ENCODE measurements at places on chromosomes 1 and 21.

DNA sequence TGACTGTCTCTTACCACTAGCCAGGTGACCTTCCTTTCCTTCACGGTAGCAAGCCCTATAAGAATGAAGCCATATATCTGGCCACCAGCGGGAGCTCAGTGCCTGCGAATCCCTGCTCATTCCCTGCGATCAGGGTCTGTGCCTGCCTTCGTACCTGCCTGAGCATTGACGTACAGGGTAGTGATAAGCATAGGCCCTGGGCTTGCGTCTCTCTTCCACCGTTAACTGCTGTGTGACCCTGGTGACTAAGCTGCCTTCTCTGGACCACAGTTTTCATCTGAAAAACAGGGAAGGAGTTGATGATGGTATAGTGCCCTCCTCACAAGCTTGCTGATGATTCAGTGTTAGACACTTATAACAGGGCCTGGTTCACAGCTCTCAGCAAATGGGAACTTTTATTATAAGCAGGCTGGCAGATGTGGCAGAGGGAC is 4.1 kb downstream of the ZC3H12A start:
- peak; percentile 52 for DNase-seq

GRCh38 chr1:196951711-196952394 is 8.3 kb downstream of the CFHR2 start:
- no peak for DNase-seq

- DNase-seq: no peak
These were observed 338.7 kb downstream of the SIPA1L2 start for GRCh38 chr1:232291261-232291660.

DNA sequence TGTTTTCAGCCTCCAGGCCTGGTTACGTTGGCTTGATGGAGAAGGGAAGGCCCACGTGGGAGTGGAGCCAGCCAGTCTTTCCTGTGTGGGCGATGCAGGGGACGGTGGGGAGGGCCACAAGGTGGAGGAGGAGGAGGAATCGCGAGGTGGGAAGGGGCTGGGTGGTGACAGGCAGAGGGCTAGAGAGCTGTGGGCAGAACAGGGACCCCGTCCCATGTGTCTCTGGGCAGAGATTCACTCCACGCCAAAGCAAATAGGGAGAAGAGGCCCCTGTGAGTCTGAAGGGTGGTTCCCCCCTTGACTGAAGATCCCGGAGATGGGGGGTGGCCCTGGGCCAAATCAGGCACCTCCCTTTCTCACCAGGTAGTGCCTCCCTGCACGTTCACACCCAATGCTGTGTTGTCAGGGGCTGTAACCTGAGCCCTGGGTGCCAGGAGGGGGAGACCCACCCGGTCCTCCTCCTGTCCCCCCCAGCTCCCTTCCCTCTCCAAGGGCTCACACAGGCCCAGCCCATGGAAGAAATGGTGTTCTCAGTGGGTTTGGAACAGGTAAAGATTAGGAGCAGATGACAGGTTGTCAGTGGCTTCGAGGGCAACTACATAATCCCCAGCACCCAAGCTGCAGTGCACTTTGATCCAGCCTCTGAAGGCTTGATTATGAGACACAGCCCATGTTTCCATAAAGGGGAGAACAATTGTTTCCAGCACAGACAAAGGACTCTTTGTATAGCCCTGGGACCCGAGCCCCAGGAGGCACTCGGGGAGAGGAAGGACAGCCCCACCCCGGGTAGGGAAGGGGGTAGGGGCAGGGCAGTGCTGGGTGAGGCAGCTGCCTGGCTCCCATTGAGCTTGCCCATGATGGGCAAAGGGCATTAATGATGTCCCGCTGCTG is 37.7 kb upstream of the GPR37L1 start:
- no peak for DNase-seq
